Myocyte (in vitro differentiated cells): ENCODE measurements at places on chromosomes 16 and 17. TPM values are rescaled to one million over a fixed set of nuclear protein-coding genes. Genes with fewer than 3 reads are reported as not detected.

DNA sequence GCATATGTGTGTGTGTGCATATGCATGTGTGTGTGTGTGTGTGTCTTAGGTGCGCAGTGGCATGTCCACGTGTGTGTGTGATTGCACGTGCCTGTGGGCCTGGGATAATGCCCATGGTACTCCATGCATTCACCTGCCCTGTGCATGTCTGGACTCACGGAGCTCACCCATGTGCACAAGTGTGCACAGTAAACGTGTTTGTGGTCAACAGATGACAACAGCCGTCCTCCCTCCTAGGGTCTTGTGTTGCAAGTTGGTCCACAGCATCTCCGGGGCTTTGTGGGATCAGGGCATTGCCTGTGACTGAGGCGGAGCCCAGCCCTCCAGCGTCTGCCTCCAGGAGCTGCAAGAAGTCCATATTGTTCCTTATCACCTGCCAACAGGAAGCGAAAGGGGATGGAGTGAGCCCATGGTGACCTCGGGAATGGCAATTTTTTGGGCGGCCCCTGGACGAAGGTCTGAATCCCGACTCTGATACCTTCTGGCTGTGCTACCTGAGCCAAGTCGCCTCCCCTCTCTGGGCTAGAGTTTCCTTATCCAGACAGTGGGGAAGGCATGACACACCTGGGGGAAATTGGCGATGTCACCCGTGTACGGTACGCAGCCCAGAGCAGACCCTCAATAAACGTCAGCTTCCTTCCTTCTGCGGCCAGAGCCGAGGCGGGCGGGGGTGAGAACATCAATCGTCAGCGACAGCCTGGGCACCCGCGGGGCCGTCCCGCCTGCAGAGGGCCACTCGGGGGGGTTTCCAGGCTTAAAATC, 47.6 kb downstream of the IL21R start:
- DNase-seq, result no peak

DNA sequence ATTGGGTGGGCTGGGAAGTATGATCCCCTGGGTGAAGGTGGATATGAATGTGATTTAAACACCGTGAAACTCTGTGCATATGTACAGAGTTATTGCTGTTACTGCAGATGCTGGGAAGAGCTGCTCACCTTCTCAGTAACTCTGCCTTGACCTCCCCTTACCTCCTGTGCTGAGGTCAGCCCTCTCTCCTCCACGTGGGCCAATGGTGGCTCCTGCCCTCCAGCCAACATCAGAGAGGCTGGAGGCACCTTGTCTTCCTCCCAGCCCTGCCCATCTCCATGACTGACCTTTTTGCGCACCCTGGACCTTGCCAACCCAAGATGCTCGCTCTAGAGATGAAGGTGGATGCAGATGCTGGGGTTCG, 387 bp upstream of the ASB16 start:
- DNase-seq, result no peak

DNA sequence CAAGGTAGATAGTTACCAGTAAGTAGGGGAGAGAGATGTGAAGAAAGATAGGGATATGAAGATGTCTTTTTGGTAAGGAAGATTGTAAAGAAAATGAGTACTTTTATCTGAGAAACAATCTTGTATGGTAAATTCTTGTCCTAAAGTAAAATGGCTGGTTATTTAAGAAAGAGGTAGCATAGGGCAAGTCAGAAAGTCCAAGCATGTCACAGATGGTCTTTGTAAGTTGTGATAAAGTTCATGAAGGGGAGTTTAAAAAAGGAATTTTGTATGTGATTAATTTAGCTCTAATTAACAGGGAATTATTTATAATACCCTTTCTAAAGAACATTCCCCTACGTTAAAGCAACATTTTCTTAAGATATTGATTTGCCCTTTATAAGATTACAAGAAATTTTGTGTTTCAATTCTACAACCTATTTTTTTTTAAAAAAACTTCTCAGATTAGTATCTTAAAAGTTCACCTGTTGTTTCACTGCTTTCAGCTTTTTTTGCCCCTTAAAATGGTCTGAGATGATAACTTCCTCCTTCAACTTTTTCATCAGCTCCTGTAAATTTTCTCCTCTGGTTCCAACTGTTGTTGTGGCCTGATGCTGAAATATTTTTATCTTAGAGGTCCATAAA, 16.2 kb upstream of the CPHXL start:
- no peak for DNase-seq

DNA sequence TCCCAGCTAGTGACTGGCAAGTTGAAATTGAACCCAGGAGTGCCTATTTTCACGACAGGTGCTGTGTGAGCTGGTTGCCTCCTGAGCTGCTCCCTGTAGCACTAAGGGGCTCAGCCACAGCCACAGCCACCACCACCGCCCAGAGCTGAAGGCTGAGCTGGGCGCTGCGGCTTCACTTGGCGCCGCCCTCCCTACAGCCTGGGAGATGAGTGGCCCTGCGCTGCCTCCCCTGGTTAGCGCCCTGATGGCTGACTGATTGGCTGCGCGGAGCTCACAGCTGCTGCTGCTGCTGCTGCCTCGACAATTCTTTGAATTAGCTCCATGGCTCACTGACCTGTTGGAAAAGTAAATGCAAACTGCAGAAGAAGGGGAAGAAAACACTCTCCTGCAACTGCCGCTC, 91.8 kb upstream of the TMEM132E start:
- DNase-seq, result no peak

GRCh38 chr17:47611372-47612350, 38.1 kb upstream of the KPNB1 start:
- peak; percentile 28 for DNase-seq

Gene CLDN6
- total RNA-seq, result 0.52 TPM in 1 of 2 replicates, not detected in the other

DNA sequence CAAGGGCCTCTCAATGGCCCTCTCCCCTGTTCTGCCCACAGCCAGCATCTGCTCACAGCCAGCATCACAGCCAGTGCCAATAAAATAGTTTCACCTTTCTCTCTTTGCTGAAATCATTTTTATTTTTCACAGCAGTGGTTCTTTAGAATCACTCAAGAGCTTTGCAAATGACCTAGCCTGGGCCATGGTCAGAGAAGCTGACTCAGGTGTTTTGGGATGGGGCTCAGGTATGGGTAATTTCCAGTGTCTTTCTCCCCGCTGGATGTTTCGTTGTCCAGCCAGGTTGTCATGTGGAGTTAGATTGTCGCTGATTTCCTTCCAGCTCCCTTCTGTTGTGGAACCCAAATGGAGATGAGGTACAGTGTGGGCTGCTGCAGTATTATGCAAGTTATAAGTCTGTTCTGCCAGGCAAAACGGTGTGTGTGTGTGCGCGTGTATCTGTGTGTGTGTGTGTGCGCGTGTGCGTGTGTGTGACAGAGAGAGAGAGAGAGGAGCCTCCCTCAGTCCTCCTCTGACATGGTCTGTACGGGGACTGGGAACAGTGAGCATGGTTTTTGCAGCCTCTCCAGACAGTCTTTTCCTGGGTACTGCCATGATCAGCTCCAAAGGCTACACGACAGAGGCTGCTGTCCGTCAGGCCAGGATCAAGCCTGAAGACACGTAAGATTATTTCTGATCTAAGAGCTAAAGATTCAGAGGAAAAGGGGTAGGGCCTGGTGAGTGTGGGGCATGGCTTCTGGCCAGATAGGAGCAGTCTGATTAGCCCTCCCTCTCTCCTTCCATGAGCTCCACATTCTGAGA, 1.4 kb upstream of the PMP22 start:
- DNase-seq, result no peak

- DNase-seq, result no peak
Measured at GRCh38 chr16:11015607-11016006, 71.2 kb downstream of the CLEC16A start.

DNA sequence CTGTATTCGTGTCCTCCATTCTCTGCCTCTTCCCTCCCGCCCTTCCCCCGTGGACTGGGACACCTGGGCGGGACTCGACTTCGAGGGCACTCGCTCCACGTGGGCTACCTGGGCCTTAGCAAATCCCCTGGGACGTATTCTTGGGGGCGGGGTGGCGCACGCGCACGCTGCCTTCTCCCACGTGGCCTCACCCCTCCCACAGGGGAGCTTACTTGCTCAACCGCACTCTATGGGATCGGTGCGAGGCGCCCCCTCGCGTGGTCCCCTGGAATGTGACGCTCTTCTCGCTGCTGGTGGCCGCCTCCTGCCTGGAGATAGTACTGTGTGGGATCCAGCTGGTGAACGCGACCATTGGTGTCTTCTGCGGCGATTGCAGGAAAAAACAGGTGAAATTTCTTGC, 3.5 kb downstream of the VMO1 start:
- DNase-seq, result no peak

Gene CIITA
- total RNA-seq, result under 0.01 and 0.03 TPM in 2 replicates

Gene MAFG
- 48.9 and 61.0 TPM in 2 replicates for total RNA-seq

DNA sequence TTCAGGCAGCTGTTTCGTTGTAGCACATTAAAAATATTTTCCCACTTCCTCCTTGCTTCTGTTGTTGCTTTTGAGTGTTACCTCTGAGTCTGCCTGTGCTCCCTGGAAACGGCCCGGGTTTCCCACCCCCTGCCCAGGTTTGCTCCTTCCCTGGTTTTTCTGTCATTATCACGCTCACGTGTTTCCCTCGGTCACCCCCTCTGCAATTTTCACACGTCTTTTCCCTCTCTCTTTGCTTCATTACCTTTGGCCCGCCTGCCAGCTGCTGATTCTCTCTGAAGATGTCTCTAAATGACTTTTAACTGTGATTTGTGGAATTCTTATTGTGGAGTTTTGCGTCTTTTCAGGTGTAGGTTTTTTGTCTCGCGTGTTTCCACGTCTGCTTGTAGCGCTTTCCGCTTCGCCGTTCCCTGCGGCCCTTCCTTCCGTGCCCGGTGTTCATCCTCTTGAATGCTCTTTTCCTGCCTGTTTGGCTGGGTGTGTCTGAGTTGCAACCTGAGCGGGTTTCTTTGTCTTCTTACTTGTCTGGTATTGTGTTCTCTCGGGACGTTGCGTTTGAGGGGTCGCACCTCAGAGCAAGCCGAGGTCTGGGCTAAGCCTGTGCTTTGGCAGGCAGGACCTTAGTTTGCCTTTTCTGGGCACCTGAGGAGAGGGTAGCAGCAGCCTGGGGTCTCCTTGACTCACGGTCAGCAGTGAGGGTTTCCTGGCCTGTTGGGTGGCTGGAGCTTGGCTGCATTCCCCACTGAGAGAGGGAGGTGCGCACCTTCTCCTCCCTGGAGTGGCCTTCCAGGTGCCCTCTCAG, 96.3 kb upstream of the ZNF750 start:
- DNase-seq, result no peak

DNA sequence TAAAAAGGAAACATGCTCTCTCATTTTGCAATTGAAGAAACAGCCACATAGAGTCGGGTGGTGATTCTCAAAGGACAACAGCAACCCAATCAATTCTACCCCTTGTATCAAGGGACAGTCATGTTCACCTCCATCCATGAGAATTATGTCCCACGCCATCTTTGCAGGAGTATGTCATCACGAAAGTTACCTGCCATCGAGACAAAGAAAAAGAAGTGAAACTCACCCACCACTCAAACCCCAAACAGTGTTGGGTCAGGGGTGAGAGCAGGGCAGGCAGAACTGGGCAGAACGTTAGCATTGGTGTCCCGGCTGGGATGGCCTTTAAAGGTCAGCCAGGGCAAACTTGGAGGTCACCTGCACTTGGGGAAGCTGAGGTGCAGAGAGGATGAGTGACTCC, 24.2 kb upstream of the HNF1B start:
- no peak for DNase-seq

- DNase-seq, result no peak
Measured at GRCh38 chr17:83153681-83154310, 74.4 kb downstream of the METRNL start.

DNA sequence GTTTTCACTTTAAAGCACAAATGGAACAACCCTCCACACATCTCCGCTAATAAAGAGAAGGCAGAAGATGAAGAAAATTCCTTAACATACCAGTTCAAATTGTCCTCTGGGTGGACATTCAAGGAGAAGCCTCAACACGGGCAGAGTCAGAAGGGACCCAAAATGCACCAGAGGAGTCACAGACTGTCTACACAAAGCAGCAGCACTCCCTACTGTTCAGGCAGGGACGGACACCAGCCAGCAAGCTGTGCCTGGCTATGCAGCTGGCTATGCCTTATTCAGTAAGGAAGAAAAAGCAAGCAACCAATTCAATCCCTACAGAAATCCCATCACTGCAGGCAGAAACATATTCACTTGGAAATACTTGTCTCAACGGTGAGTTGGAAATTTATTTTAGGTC, 8.1 kb downstream of the DNAJC7 start:
- no peak for DNase-seq

DNA sequence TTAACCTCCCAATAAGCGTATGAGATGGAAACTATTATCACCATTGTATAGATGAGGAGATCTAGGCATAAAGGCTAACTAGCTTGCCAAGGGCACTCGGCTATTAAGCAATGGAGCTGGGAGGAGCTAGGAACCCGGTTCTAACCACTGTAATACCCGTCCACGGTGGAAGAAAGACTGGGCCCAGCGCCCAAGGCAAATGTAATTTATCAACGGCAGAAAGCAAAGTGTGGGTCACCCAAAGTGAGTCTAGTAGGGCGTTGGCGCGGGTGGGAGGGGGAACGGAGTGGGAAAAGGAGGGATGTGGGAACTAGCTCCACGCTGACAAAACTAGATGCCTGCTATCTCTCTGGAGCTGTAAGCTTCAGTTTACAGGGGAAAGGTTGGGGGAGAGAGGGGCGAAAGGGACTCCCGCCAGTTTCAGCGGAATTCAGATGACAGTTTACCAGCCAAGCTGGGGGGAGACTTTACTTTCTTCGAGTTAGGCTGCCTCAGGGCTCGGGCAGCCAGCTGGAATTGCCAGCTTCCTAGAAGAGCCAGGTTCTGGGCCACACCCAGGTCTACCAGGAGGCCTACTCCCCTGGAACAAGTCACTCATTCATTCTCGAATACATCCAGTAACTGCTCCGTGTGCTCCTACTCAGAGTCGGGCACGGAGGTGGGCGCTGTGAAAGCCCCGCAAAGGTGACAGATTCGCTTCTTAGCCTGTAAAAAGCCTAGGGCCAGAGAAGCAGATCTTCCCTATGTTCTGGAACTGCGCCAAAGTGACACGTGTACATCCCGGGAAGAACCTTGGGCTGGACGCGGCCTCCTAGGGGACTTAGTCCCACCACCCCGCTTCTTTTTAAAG, 837 bp downstream of the LRRC59 start:
- peak; percentile 49 for DNase-seq
